ENCODE measurements at places on chromosomes 3 and 15.

- no peak for DNase-seq
These were observed 495 bp upstream of the MYEF2 start for GRCh38 chr15:48178648-48178931.

DNA sequence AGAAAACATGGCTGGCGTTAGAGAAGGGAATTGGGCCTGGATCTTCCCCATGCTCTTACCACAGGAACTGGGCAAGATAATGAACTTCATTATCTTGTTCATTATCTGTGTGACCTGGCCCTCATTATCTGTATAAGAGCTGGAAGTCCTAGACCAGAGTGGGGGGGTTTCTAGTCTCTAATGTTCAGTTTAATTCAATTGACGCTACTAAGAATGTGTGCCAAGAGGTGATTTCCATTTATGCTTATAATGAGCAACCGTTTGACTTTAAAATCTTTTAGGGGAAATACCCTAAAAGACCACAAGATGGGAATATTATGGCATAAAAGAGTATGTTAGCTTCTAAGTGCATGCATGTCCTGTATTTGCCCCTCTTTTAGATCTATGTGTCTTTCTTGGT is 59.1 kb upstream of the CSTA start:
- DNase-seq, result no peak

DNA sequence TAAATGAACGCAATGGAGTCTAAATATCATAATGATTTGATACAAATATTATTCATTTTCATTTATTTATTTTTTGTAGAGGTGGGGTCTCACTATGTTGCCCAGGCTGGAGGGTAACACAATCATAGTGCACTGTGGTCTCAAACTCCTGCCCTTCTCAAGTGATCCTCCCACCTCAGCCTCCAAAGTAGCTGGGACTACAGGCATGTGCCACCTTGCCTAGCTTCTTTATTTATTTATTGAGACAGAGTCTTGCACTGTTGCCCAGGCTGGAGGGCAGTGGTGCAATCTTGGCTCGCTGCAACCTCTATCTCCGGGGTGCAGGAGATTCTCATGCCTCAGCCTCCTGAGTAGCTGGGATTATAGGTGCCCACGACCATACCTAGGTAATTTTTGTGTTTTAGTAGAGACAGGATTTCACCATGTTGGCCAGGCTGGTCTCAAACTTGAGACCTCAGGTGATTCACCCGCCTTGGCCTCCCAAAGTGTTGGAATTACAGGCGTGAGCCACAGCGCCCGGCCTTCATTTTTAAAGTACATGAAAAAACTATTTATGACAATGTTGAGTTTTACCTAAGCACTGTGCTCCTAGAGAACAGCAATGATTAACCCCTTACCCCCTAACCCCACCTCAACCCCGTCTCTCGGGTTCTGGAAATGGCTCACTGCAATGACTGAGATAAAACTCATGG is 4.0 kb upstream of the AEN start:
- no peak for DNase-seq

- DNase-seq, result no peak
These were observed 56.5 kb downstream of the OTOL1 start for GRCh38 chr3:161552984-161553560.

- DNase-seq, result no peak
These were observed 346.2 kb upstream of the ZNF717 start for GRCh38 chr3:76131396-76132153.

- DNase-seq, result peak; percentile 56
These were observed 400 bp downstream of the RAB43 start for GRCh38 chr3:129121016-129121791.

DNA sequence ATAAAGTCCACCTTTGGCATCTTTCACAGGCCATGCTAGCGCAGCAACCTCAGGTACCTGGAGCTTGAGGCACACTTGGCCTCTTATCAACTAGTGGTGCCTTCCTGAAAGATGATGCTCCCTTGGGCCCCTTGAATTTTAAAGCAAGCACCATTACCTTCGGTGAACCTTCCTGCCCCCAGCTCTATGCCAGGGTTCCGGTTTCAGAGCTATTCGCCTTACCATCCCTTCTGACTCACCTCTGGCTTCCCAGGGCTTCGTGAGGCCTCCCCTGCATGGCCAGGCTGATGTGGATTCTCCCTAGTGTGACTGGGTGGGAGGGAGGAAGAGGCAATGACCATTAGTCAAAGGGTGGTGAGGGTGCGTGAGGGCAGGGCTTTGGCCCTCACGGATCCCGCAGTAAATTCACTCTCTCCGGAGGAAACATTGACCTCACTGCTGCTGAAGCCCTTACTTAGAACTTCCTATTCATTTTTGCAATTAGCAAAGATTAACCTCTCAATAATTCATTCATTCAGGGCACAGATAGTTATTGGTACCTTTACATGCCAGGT is 16.3 kb downstream of the BHLHE40 start:
- DNase-seq, result peak; percentile 3

- peak; percentile 56 for DNase-seq
These were observed 744 bp upstream of the ALDH1A2 start for GRCh38 chr15:58066042-58066867.

- DNase-seq, result no peak
These were observed 16.5 kb downstream of the KCTD6 start for GRCh38 chr3:58508437-58508836.

DNA sequence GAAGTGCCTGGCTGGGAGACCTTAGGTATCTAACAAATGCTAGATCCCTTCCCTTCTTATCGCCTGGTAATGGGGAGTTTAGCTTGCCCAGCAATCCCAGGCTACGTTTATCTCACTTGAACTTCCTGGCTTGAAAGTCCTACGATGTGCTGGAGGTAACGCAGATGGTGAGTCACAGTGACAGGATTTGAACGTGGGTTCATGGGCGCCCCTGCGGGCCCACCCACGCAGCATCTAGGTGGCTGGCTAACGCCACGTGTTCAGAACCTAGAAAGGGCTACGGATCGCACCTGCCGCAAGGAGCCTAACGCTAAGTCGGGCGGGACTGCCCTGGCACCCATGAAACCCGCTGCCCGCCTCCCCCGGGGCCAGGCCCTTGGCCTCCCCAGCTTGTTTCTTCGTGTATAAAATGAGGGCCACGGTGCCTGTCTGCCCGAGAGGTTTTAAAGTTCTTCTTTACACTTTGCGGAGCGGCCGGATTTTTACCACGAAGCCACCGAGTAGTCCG is 600 bp upstream of the USP3 start:
- peak; percentile 92 for DNase-seq

DNA sequence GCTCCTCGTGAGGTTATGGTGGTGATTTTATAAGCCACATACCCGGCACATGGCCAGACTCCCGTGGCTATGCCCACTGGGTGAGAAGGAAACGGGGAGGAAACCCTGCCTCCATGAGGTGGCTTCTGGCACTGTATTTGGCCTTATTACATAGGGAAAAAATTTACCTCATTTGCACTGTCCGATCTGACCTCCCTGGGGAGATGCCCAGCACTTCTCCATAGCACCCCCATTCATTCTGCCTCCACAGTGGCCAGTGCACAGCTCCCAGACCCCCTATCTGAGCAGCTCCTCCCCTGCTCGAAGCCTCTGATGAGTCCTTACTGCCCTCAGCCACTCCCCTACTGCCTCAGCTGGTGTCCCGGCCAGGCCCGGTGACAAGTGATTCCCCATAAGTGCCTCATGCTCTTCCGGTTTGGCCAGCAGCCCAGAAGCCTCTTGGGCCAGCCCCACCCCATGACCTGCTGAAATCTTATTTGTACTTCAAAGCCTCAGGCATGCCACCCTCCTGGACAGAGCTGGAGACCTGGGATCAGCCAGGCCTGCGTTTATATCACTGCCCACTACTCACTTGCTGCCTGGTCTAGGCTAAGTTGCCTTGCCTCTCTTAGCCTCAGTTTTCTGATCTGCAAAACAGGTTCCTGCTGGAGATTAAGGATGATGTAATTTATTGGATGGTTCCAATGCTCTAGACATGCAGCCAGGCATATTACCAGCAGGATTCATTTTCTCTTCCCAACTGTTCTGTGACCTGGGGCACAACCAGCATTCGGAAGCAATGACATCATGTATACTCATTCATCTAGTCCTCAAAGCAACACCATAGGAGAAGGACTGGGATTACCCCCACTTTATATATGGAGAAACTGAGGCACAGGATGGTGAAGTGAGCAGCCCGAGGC is 30.6 kb upstream of the SLC6A6 start:
- peak; percentile 9 for DNase-seq

DNA sequence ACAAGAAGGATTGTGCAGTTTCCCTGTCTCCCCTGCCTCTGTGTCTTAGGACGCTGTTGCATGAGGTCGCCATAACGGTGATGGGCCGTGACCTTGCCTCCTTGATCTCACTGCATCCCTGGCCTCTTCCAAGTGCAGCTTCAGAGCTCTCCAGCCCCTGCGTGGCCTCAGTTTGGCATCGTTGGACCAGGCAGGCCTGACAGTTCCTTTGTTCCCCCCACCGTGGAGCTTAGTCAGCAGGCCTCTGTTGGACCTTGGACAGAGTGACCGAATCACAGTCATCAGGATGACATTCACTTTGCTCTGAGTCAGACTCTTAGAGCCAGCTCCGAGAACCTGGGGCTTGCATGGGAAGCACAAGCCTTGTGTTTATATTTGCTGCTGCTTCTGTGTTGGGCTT is 139.4 kb downstream of the OPA1 start:
- DNase-seq, result no peak

DNA sequence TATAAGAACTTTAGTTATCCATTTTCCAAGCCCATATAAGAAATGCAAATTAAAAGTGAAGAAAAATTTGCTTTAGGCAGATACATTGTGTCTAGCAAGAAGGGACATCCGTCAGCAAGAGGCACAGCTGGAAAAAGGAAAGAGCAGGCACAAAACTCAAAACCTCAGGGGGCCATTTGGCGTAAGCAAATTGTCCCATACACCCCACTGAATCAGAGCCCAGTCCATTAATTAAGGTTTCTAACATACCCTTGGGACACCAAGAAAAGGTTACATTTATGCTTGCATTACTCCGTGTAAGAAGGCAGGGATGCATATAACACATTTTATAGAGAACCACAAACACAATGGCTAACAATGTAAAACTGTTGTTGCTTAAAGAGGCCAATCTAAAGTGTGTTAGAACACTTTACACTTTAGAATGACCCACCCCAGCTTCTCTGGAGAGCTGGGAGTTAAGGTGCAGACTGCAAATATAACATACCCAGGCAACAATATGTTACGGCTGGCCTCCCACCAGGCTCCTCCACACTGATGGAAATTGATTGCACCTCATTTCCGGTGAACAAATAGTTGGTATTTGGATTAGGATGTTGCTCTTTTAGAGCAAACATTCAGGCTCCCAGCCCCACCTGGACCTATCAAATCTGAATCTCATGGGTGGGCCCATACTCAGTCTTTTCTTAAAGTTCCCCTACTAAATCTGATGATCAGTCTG is 23.2 kb downstream of the SEMA5B start:
- no peak for DNase-seq

- no peak for DNase-seq
These were observed 26.4 kb upstream of the ACP3 start for GRCh38 chr3:132290833-132291232.

GRCh38 chr3:159416856-159417255 is 571.8 kb upstream of the IL12A start:
- no peak for DNase-seq

DNA sequence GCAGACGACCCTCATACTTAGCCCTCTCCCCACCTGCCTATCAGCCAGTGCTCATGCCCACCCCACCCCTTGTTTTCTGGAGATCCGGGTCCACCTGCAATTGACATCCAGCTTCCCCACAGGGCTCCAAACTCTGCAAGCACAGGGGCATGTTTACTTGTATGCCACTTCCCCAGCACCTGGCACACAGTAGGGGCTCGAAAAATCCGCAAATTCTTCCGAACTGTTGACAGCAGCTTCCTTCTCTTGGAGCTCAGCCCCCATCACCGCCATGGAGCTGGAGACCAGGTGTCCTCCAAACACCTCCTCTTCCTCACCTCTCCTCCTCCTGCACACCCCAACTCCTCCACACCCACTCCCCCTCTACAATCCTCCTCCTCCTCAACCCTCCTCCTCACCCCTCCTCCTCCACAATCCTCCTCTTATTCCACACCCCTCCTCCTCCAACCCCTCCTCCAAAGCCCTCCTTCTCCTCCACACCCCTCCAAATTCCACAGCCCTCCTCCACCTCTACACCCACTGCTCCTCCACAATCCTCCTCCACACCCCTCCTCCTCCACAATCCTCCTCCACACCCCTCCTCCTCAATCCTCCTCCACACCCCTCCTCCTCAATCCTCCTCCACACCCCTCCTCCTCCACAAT is 70.4 kb upstream of the BLM start:
- no peak for DNase-seq

DNA sequence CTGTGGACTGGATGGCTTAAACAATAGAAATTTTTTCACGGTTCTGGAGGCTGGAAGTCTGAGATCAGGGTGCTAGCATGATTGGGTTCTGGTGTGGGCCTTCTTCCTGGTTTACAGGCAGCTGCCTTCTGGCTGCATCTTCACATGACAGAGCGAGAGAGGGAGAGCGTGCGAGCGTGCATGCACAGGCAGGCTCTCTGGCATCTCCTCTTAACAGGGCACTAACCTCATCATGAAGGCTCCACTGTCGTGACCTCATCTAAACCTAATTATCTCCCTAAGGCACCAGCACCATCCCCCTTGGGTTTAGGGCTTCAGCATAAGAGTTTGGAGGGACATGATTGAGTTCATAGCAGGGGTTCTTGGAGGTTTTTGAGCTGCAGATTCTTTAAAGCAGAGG is 292.0 kb upstream of the C2CD4B start:
- DNase-seq, result no peak

DNA sequence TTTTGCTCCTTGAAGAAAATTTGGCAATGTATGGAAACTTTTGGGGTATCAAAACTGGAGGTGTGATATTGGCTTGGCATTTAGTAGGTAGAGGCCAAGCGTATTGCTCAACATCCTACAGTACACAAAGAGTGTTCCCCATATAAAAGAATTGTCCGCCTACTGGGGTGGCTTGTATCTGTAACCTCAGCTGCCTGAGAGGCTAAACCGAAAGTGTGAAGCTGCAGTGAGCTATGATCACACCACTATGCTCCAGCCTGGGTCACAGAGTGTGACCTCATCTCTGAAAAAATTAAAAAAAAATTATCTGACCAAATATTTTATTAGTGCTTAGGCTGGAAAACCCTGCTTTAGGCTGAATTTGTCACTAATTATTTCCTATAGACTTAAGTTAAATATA is 483.9 kb downstream of the PYDC2 start:
- no peak for DNase-seq

GRCh38 chr3:184629555-184630160 is 68.1 kb downstream of the EPHB3 start:
- no peak for DNase-seq

DNA sequence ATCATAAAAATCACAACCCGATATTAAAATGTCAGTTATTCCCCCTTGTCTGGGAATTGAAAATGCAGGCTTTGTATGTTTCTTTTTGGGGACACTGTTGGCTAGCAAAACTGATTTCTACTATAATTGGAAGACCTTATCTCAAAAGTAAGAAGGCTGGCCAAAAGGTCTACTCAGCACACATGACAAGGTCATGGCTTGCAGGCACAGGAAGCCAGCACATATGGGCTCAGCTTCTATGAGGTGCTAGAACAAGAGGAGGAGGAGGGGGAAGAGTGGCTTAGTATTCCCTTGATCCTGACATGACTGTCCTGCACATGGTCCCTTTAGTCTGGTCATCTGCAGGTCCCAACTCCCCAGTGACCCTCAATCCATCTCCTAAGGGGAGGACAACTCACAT is 681.2 kb downstream of the SQOR start:
- DNase-seq, result no peak

- no peak for DNase-seq
These were observed 26.6 kb upstream of the TAFA4 start for GRCh38 chr3:68958932-68959331.

Measured in activated naive CD4-positive, alpha-beta T cell treated with anti-CD3 and anti-CD28 coated beads for 36 hours (primary cell).